ENCODE measurements at places on chromosomes 7 and 10.

DNA sequence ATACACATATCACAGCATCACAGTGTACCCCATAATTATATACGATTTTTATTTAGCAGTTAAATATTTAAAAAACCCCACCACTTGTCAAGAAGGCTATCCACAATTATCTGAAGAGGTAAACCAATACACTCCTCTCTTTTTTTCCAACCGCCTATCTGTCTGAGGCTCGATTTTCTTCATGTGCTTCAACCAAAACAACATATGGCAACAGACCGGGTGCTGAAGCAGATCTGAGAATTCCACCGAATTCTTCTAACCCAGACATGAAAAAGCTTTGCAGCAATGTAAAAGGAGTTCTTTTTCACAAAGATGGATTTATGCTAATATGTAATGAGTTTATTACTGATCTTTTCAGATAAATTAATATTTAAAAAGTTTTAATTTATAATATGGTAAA lies 132.4 kb upstream of the RHEB start:
- DNase-seq: no peak

GRCh38 chr7:88003581-88003980 lies 69.5 kb downstream of the ADAM22 start:
- no peak for DNase-seq

GRCh38 chr7:140881507-140882228 lies 43.1 kb downstream of the BRAF start:
- DNase-seq: no peak

- DNase-seq: no peak
Measured at GRCh38 chr10:119812684-119813083, 60.0 kb downstream of the MCMBP start.

DNA sequence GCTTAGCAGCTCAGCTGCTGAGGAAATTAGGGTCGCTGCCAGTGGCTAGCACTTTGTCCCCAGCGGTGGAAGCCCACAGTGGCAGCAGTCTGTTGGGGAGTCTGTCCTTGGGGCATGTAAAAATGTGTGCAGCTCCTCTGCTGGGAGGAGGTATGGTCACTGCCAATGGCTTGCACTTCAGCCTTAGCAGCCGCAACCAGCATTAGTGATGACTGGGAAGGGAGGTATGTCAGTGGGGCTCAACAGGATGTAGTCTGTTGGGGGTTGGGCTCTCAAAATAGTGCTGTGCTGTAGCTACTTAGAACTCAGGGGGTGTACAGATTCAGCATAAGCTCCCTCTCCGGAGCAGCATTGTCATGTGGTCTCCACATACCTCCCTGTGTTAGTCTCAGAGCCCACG lies 189.9 kb downstream of the ZEB1 start:
- DNase-seq: no peak

DNA sequence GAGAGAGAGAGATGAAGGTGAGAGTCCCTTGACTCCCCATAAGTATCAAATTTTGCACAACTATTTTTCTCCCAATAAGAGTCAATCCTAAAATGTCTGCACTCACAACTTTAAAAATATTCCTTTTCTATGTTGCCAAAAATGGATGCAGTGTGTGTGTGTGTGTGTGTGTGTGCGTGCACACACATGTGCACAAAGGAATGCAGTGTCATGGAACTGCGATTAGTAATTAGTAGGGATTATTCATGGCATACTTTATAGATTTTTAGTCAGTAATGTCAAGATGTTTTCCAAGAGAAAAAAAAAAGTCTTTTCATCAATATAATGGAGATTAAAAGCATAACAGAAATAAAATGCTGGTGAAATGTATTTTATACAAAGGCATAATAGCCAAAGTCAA lies 179.1 kb upstream of the LRRTM3 start:
- DNase-seq: no peak

DNA sequence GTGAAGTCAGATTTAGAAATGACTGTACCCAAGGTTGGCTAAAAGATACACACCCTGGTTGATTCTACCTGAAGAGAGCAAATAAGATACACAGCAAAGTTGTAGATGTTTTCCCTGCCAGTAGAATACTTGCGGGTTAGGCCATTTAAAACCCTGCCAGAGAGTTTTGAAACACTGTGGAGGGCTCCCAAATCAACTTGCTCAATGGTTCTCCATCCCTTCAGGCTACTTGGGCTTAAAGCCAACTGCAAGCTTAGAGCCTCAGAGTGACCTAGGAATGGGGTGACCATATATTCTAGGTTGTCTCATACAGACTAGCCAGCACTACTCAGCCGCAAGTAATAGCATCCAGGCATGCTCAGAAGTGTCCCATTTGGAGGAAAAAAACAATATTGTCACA lies 10.0 kb downstream of the CAV1 start:
- no peak for DNase-seq

DNA sequence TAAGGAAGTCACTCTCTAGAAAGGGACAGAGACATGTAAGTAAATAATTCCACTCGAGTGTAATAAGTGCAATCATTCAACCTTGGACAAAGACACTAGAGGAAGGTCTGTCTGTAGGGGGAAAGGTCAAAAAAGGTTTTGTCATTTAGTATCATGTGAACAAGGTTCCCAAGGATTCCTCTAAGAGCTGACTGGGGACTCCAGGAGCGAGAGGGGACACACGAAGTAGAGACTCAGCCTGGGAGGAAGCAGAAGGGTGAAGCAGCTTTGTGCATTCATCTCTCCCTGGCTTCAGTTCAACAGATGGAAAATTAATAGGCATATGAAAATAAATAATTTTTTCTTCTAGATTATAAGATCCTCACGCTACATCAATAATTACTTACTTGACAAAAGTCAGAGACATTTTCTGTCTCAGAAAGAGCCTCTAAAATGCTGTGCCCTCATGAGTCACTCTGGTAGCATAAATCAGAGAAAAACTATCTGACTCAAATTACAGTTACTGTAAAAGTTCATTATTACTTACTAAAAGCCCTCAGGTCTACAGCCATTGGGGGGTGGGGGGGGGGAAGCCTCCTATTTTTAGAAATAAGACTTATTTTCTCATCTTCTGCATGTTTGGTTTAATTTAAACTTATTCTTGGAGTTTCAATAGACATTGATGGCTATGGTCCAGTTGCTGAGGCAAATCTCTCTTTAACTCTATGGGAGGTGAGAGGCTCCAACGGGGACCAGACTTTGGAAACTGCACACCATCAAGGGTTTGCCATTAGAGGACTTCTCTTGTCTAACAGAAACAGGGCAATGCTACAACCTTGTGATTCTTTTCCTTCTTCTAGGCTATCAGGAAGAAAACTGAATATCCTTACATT lies 275.1 kb upstream of the KLF14 start:
- no peak for DNase-seq

DNA sequence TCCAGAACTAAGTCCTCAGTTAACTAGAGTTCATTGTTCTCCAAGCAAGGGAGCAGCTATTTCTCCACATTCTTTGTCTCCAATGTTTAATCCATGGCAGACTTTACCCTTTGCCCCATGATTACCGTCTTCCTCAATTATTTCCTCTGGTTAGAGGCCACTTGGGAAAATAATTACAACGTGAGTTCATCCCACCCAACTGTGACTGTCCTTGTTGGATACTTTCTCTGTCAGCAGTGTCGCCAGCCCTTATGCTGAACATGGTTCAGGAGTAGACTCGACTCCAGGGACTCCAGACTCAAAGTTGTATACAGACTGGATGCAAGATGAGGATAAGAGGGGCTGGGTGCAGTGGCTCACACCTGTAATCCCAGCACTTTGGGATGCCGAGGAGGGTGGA lies 17.1 kb upstream of the SEPHS1 start:
- DNase-seq: no peak
